B cell (primary cell): ENCODE measurements at places on chromosomes 3 and 15. TPM values are rescaled to one million over a fixed set of nuclear protein-coding genes. Genes with fewer than 3 reads are reported as not detected.

- no peak overlapping the region for H3K27ac ChIP-seq
- no peak overlapping the region for H3K4me3 ChIP-seq
- peaks cover 6% of the 10 kb centered on the region for H3K4me1 ChIP-seq
- no peaks in the 10 kb centered on the region for H3K27me3 ChIP-seq
- H3K36me3 ChIP-seq, result no peaks in the 10 kb centered on the region
These were observed 33.3 kb upstream of the DUSP7 start for GRCh38 chr3:52089691-52090090.

GRCh38 chr15:35182841-35183479 is 97.9 kb upstream of the NANOGP8 start:
- no peak for DNase-seq
- no peak overlapping the region for H3K4me3 ChIP-seq
- H3K36me3 ChIP-seq, result no peaks in the 10 kb centered on the region
- H3K27ac ChIP-seq, result no peak overlapping the region
- no peaks in the 10 kb centered on the region for H3K27me3 ChIP-seq

- no peaks in the 10 kb centered on the region for H3K27me3 ChIP-seq
- H3K4me1 ChIP-seq, result no peaks in the 10 kb centered on the region
- no peak overlapping the region for H3K4me3 ChIP-seq
- no peaks in the 10 kb centered on the region for H3K36me3 ChIP-seq
These were observed 7.2 kb downstream of the LIPC start for GRCh38 chr15:58438956-58439355.

Gene PSTPIP1
- total RNA-seq, result 67.1 and 69.0 TPM in 2 replicates

DNA sequence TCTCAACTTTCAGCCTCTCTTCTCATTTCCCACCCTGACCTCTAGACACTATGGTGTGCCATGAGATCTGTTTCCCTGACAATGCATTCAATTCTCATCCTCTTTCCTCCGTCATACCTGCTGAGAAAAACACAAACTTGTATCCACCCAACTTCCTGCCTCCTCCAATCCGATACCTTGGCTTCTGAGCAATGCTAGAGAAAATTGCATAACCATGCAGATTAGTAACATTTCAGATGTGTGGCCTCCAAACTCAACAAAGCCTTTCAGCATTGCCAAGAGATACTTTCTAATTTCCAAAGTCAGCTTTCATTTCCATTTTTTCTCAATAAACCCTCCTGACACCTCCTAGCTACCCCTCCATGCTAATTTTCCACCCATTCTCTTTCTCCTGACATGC is 88.5 kb downstream of the MINAR1 start:
- H3K27me3 ChIP-seq, result no peaks in the 10 kb centered on the region
- DNase-seq, result no peak
- no peaks in the 10 kb centered on the region for H3K4me1 ChIP-seq
- H3K27ac ChIP-seq, result no peak overlapping the region
- H3K4me3 ChIP-seq, result no peak overlapping the region

DNA sequence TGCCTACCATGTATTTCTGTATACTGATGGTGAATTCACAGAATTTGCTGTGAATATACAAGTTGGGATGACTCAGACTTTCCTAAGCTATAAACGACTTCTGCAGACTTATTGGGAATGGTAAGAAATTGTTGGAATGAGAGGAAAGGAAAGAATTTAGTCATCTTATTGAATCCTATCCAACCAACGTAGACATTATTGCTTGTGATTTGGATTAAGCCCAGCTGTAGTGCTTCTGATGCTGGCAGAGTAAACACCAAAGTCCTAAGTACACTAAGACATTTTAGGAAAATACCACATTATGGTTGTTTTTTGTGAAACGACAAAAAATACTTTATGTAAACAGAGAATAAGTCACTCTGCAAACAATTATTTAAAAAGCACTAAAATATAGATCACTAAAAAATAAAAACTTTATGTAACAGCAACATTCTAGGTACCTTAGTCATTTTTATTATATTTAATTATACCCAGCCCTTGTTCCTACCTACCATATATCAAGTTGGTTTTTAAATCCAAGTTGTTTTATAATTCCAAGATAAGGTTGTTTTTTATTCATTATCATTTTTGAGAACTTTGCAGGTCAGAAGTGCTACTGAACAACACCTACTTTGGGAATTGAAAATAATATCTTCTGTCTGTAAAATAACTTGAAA is 99.2 kb upstream of the MLF1 start:
- no peak overlapping the region for H3K4me3 ChIP-seq
- no peaks in the 10 kb centered on the region for H3K27me3 ChIP-seq
- H3K4me1 ChIP-seq, result no peaks in the 10 kb centered on the region
- no peak overlapping the region for H3K27ac ChIP-seq
- no peaks in the 10 kb centered on the region for H3K36me3 ChIP-seq

DNA sequence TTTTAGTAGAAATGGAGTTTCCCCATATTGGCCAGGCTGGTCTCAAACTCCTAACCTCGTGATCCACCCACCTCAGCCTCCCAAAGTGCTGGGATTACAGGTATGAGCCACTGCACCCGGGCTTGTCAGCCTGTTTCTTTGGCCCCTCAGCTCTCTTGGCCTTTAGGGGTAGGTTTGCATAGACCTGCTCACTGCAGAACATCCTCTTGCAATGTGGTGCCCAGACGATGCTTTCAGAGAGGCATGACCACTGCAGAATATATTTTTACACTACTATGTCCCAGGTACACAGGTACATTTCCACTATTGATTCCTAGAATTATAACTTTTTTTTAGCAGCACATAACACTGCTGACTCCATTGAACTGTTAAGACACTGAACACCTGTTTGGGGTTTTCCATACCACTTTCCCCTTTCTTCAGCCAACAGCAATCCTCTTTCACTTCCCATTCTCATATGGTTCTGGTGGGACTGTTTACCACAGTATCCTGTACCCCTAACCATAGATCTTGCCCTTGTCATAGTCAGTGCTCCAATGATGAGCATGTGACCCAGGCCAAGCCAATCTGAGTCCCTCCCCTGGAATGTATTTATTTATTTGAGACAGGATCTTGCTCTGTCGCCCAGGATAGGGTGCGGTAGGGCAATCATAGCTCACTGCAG is 21.1 kb downstream of the CCDC32 start:
- DNase-seq, result peak; percentile 84
- peak overlapping the region; percentile 72 for H3K27ac ChIP-seq
- H3K27me3 ChIP-seq, result no peaks in the 10 kb centered on the region
- no peaks in the 10 kb centered on the region for H3K36me3 ChIP-seq
- H3K4me1 ChIP-seq, result peaks cover 71% of the 10 kb centered on the region

DNA sequence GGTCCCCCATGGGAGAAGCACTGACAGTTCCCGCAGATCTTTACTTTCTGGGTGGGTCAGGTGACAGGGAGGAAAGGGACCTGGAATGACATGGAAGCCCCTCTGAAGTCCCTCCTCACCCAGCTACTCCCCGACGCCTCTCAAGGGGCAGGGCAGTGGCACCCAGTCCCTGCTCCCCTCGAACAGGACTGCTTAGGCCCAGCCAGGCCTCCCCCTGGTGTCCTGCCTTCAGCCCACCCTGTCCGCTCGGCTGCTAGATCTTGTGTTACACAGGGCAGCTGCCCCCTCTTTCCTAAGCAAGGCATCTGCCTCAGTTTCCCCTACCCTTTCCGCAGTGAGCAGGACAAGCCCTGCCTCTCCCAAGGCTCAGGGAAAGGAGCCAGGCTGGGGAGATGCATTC is 226.5 kb downstream of the XXYLT1 start:
- peaks cover 23% of the 10 kb centered on the region for H3K4me1 ChIP-seq
- no peak for DNase-seq
- no peaks in the 10 kb centered on the region for H3K27me3 ChIP-seq
- no peak overlapping the region for H3K4me3 ChIP-seq
